ENCODE measurements at places on chromosomes 11 and 22.

DNA sequence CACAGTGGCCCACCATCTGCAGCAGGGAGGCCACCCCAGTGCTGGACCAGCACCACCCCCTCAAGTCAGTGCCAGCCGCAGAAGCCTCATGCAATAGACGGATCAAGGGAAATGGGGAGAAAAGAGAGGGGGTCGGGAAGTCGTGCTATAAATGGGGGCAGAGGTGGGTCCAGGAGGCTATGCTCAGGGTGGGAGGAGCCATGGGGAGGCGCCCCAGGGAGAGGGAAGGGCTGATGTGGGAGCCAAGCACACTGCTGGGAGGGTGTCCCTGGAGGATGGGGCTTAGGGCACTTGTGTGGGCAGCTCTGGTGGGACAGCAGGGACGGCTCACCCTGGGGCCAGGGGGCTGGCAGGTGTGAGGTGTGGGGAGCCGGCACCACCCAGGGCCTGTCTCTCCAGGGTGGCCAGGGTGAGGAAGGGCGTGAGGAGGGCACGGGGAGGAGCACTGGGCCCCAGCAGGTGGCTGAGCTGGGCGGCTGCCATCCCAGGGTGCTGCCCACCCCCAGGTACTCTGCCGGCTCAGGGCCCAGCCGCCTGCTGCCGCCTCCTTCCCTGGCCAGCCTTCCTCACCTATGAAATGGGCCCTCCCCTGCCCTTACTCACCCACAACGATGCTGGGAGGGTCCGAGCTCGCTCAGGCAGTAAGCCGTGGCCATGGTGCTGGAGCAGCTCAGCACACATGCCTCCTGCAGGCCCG lies 18.0 kb downstream of the PHLDA2 start:
- no peak for DNase-seq

DNA sequence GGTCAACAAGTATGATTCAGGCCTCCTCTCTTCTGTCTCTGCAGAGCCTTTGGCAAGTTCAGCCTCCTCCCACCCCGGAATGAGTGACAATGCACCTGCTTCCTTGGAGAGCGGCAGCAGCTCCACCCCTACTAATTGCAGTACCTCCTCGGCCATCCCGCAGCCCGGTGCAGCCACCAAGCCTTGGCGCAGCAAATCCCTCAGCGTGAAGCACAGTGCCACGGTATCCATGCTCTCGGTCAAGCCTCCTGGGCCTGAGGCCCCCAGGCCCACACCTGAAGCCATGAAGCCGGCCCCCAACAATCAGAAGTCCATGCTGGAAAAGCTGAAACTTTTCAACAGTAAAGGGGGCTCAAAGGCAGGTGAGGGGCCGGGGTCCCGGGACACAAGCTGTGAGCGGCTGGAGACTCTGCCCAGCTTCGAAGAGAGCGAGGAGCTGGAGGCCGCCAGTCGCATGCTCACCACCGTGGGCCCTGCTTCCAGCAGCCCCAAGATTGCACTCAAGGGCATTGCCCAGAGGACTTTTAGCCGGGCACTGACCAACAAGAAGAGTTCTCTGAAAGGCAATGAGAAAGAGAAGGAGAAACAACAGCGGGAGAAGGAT lies 220.6 kb downstream of the NAV2 start:
- DNase-seq, result no peak

GRCh38 chr22:41642331-41643110 lies 21.4 kb downstream of the XRCC6 start:
- no peak for DNase-seq

DNA sequence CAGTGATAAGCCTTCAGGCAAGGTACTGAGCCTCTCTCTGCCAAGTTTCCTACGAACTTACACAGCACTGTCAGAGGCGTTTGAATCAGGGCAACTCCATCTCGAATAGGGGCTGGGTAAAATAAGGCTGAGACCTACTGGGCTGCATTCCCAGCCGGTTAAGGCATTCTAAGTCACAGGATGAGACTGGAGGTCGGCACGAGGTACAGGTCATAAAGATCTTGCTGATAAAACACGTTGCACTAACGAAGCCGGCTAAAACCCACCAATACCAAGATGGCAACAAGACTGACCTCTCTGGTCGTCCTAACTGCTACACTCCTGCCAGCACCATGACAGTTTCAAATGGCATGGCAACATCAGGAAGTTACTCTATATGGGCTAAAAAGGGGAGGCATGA lies 20.4 kb upstream of the POGLUT3 start:
- DNase-seq, result no peak

- DNase-seq, result no peak
Observed at GRCh38 chr11:40434926-40435325, 1024.5 kb downstream of the LRRC4C start.

GRCh38 chr11:15772547-15772946 lies 583.8 kb downstream of the SOX6 start:
- no peak for DNase-seq

DNA sequence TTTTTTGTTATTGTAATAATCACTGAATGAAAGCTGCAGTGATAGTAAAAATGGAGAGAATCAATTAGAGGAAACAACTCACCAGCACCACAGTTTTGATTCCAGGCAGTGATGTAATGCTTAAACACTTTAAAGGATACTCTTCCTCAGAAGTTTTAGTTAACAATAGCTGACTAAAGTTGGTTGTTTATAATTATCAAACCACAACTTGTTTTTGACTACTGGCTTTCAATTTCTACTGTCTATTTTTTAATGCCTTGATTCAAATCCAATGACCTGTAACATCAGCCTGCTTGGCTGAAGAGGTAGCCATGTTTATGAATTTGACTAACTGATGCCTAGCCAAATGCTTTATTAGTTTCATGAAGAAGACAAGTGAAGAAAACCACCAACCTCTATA lies 18.2 kb upstream of the CASP12 start:
- no peak for DNase-seq

DNA sequence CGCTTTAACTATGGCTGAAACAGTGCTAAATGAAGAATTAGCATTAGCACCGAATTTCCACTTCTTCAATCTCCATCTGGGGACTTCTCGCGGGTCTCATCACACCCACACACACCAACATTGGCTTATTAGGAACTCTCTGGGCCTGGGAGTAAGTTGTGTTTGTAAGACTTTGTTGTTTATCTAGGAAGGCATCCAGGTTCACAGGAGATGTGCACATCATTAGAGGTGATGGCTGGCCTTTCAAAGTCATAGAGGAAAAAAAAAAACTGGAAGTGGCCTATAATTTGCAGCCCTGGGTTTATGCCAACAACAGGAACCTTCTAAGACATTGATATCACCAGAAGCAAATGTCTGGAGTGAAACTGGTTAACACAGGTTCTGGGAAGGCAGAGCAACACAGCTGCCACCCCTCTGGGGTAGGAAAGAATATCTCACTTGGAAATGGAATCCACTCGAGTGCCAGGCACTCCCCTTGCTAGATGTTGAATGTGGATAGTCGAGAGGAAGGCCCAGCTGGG lies 84.5 kb downstream of the TRAF6 start:
- DNase-seq, result no peak

- no peak for DNase-seq
Observed at GRCh38 chr22:29887358-29887757, 4.4 kb downstream of the MTMR3 start.

DNA sequence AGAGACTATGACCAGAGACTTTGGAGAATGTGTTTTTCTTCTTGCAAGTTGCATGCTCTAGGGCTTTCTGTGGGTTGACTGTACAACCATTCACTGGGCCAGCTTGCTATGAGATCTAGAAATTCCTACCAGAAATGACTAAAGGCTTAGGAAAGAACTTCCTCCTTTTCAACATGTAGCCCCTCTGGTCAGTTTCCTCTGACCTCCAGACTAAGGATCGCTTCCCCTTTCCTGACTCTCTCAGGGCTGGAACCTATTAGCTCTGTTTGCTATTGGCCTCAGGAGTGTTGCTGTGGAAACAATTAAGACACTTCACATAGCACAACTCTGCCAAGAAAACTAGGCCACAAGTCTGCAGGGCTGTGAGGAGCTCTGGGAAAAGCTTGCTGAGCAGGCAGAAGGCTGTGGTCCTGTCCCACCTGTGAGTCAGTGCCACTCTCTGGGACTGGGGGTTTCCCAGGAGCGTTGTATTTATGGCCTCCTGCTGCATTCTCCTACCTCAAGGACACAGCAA lies 10.7 kb downstream of the CRY2 start:
- DNase-seq, result no peak

DNA sequence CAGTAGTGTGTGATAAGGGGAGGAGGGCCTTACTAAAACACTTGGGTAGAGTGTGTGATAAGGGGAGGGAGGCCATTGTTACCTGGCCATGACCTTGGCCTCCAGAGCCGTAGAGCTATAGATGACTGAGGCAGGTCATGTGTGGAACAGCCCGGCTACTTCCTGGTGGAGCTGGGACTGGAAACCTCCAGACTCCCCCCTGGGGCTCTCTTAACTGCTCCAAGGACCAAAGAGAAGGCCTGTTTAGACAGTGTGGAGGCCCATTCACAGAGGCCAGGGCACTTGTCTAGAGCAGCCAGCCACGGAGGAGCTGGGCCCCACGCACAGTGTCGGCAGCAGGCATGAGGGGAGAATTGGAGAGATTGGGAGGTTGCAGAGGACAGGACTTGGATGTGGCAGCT lies 12.5 kb upstream of the MICALL1 start:
- no peak for DNase-seq

DNA sequence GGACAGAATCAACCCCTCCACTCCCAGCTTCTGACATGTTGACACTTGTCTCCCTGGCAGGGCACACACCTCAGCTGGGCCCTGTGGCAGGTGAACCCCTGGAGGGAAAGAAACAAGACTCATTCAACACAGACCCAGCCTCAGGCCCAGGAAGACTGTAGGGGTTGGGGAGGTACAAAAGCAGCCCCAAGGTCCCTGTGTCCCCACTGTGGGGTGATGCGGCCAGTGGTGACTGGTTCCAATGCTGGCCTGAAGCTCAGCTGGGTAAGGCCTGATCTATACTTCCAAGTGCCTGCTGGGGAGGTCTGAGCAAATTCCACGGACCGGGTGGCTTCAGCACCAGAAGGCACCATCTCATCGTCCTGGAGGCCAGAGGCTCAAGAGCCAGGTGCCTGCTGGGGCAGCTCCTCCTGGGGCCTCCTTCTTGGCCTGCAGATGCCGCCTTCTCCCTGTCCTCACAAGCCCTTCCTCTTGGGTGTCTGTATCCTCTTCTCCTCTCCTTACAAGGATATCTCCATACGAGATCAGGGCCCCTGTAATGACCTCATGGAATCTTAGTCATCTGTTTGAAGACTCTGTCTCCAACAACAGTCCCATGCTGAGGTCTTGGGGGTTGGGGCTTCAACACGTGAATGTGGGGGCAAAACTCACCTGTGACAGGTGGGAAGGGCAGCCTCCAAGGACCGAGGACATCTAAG lies 1492.1 kb downstream of the BRD1 start:
- DNase-seq, result no peak

GRCh38 chr11:104968856-104969776 lies 742 bp upstream of the CASP4 start:
- DNase-seq, result no peak

DNA sequence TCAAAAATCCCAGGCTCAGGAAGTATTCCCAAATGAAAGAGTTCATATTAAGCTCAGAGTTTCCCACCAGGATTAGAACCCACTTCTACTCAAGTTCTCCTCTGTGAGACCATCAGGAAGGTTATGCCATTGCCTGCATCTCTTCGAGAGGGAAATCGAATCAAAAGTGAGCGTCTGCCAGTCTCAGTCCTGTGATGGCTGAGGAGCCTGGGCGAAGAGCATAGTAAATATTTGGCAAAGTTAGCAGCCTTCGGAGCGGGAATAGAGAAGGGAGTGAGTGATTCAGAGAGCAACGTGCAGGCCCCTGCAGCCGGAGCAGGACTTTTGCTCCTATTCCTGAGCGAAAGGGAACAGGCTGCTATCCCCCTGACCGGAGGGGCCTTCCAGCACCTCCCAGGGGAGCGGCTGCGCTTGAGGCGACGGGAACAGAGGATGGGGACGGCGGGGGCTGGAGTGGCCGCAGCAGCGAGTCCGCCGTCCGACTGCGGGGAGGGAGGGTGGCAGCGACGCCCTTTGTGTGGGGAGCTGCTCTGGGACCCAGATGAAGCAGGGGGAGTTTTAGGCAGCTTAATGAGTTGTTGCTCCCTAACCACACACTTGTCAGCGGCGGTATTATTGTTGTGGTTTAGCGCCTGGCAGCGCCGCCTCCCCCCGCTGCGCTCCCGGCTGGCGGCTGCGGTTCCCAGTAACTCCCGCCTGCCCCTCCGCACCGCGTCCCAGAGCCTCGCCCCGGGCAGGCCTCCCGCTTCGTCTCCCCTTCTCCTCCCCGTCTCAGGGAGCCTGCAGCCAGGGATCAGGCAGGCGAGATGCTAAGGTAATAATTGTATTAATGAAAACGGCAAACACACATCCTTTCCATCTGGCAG lies 21.7 kb upstream of the NRGN start:
- DNase-seq, result no peak

DNA sequence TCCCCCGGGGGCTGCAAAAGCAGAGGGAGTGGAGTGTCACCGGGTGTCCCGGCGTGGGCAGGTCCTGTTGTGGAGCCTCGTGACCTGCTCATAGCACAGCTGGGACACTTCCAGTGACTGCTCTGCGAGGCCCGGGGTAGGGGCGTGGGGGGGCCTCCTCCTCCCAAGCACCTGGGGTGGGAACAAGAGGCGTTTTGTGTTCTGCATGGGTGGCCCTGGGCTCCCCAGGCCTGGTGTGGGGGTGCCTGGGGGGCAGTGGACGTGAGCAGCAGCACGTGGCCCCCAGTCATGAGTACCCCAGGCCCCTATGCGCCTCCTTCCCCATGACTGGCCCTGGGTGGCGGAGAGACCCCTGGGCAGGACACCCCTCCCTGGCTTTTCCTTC lies 104.7 kb downstream of the KCNQ1 start:
- DNase-seq, result no peak

- no peak for DNase-seq
Observed at GRCh38 chr11:2681408-2682145, 18.2 kb downstream of the KCNQ1OT1 start.

DNA sequence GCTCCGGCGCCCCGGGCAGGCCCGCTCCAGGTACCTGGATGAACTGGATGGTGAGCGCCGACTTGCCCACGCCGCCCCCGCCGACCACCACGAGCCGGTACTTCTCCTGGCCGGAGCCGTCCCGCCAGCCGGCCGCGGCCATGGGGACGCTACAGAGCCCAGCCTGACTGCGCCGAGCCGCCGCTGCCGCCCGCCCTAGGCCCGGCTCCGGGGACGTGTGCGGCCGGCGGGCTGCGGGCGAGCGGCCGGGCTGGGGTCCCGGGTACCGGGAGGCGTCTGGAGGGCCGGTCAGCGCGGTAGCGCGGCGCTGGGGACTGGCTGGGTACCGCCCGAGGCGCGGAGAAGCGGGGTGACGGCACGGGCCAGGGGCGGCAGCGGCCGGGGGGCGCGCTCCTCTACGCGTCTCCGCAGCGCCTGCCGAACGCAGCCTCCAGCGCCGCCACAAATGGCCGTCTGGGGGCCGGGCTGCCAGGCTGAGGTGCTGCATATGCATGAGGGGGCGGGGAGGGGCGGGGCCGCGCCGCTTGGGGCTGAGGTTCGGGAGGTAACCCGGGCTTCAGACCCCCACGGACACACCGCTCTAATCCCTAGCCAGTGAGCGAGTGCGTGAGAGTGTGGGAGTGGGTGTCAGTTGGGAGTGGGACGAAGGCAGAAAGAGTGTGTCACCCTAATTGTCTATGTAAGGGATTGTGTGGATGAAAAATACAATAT lies at the start of gene RRAS2:
Gene RRAS2, minus strand, starts transcription at position 455 of the 711 bp plus-strand sequence. Its CDS starts 313 bp downstream, at position 142.
- peak; percentile 65 for DNase-seq

- no peak for DNase-seq
Observed at GRCh38 chr22:28980326-28980725, 81.3 kb downstream of the C22orf31 start.
